Stimulated activated CD4-positive, alpha-beta T cell treated with anti-CD3 and anti-CD28 coated beads, Interleukin-4, amount 100 ng/mL, for 4 hours (primary cell): ENCODE measurements at places on chromosomes 1 and 21.

DNA sequence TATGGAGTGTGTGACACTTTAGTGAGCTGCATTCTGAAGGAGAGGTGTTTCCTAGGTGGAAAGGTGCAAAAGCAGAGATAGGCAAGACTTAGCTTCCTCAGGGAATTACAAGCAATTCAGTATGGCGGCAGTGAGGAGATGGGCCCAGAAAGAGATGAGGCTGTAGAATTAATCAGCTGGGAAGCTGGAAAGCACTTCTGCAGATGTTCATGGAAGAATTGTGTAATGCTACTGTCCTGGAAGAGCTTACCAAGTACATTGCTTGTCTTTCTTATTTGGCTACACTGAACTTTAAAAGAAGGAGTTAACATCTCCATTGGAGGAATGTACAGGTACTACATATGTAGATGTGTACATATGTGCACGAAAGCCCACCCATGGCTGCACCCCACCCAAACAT is 103.7 kb upstream of the DPT start:
- DNase-seq = no peak

DNA sequence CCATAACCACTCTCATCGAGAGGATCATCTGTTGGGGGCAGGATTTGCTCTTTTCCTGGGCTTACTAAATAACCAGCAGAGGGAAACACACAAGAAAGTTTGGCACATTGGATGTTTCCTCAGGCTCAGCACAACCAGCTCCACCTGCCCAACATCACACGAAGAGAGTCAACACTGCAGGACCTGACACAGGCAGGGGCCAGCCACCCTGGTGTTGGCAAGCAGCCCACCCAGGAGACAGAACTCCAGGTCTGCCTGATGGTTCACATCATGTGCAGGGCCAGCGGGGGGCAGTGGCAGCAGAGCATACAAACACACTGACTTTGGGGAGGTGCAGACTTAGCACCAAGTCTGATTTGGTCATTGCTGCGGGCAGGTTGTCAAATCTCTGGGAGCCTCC is 182.3 kb upstream of the GALNT2 start:
- DNase-seq = no peak

DNA sequence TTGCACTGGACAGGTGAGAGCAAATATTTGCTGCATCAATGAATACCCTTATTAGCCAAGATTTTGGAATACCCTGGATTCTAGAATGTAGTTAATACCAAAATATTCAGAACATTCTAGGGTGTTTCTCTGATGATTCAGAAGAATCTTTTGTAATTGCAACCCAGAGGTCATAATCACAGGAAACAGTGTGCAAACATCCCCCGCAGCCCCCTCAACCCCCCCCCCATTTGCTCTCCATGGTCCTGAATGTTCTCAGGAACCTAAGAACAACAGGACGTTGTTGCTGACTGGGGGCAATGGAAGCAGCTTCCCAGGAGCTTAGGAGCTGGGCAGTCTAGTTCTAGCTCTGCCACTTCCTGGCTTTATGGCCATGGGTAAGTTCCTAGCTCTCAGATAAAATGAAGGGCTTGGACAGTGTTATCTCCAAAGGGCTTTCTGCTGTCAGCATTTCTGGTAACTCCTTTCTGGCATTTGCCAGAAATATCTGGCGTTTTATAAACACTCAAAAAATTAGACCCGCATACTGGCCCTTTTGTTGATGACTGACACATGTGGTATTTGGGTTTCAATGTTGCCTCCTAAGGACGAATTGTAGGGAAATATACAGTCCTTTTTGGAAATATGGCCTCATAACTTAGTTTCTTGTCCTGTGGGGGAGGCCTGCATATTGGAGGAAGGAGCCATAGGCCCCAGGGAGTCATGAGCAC is 178.6 kb downstream of the RRAGC start:
- no peak for DNase-seq

- DNase-seq = no peak
These were observed 10.4 kb upstream of the ITPKB start for GRCh38 chr1:226749467-226749866.

GRCh38 chr1:184956999-184957700 is 17.2 kb downstream of the NIBAN1 start:
- no peak for DNase-seq

- no peak for DNase-seq
These were observed 77.7 kb upstream of the PLPPR5 start for GRCh38 chr1:99082366-99082765.

DNA sequence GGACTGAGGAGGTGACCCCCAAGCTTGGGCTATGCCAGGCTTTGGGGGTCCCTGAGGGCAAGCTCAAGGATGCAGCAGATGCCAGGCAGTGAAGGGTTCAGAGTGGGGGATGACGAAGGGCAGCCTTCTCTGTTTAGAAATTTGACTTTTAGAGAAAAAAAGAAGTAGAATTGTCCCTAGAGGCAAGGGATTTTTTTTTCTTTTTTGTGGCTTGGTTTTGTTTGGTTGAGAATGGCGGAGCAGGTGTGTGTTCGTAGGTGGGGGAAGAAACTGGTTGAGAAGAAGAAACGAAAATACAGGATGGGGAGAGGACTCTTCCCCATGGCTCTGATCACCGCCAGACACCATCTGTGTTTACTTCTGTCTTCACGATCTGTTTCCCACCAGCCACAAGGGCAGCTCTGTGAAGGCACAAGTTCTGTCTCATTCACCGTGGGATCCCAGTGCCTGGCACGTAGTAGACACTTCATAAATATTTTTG is 8.2 kb downstream of the PLA2G5 start:
- DNase-seq = no peak
